ENCODE measurements at places on chromosomes 4 and X.

DNA sequence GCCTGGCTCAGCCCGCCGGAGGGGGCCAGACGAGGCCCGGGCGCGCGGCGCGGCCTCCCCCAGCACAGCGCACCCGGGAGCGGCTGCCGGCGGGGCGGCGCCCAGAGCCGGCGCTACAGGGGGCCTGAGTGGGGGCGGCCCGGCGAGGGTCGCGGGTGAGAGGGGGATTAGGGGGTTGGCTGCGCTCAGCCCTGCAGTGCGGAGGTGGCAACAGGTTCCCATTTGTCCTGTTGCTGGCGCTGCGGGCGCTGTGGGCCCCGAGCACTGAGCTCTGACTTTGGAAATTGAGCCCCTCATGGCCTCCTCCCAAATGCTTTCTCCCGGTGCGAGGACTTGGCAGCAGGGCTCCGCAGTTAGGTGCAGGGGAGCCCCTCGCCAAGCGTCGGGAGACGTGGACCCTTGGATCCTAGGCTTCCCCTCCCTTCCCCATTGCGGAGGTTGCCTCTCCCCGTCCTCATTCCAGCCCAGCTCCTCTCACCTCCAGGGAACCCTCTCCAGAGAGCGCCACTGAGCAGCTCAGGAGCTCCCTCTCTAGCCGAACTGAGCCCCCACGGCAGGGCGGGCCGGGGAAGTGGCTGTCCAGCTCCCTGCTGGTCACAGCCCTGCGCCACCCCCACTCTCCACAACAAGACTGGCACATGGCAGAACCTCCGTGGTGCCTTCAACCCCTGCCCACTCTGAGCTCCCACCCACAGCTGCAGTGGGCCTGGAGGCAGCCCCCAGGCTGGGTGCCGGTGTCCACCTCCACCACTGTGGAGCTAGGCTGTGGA, 2.5 kb upstream of the DUSP9 start:
- DNase-seq: no peak

DNA sequence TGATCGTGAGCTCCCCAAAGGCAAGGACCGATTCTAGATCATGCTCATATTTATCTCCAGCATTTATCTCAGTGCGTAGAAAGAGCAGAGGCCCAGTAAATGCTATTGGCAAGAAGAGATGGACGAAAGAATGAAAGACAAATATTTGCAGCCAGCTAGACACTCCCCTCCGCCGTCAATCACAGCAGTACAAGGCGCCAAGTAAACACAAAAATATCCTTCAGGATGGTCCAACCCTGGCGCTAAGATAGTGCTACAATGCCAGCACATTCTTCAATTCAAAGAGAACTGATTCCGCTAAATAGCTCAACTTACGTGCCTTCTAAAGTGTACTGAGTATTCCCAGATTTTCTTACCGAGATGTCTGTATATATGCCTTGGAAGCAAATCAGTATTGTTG, 114.5 kb downstream of the DDX53 start:
- DNase-seq: no peak

DNA sequence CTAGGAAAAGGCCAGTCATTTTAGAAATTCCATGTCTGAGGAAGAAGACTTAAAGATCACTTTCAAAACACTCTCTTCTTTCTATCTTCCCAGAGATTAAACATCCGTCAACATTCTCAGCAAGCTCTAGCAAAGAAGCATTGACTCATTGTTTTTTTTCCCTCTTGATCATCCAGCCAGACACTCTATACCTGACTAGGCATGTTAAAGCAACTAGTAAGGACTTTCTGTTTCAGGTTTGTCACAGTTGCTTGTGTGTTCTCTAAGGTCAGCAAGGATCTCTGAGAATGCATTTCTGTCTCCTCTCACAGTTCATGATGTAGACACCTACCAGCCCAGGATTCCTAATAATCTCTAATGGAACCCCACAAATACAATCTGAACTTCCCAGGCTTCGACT, 112.2 kb downstream of the IL13RA2 start:
- no peak for DNase-seq

- DNase-seq: no peak
Measured at GRCh38 chrX:86460760-86461159, 312.5 kb downstream of the DACH2 start.

GRCh38 chr4:127284236-127284635, 348.5 kb upstream of the INTU start:
- no peak for DNase-seq

DNA sequence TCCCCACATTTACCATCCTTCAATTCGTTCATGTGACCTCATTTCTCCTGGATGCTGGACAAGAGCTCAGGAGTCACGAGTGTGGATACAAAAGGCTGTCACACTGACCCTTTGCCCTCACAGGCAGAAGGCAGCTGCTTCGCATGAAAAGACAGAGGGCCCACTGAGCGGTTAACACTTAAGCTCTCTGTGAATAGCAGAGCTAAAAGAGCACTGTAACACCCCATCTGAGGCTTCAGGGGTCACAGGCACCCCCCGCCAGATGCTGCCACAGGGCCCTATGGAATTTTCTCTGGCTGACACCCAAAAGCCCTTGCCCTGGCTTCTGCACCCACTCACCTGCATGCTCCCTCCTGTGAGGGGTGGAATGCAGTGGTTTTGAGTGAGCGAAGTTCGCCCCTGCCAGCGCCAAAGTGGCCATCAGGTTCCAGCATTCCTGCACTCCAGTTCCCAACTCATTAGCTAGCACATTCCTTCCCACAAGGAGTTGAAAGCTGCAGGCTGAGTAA, 360.9 kb downstream of the PPP3CA start:
- DNase-seq: peak; percentile 8

GRCh38 chr4:175906384-175906783, 94.3 kb upstream of the GPM6A start:
- DNase-seq: no peak

DNA sequence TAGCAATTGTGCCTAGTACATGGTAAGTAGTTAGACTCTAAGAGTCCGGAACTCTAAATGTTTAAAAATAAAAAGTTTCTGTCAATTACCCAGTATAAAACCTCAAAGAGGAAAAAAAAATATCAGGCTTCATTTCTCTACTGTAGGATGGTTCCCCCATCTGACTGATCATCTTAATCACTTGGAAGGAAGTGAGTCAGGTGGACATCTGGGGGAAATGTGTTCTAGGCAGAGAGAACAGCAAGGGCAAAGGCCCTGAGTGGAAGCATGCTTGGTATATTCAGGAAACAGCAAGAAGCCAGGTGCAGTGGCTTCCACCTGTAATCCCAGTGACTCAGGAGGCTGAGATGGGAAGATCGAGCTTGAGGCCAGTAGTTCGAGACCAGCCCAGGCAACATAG, 2.9 kb upstream of the EIF1AX start:
- DNase-seq: no peak

- DNase-seq: peak; percentile 37
Measured at GRCh38 chr4:186554539-186554913, 841 bp downstream of the MTNR1A start.

DNA sequence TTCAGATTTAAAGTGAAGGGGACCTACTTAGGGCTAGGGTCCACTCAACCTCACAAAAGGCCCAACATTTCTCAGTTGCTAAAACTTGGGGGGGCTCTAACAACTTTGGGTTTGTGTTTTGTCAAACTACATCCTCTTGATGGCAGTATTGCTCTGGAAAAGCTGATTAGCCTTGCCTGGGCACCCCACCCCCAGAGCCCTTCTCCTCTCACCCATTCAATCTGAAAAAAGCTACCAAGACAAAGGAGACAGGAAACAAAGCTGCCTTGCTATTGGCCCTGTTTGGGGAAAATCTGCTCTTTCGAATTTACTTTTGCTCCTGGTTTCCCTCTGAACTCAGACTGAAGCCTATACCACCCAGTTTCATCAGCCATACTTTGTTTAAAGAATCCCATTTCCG, 195.2 kb upstream of the STK26 start:
- DNase-seq: peak; percentile 26

GRCh38 chr4:5750946-5751665, 40.1 kb downstream of the EVC start:
- DNase-seq: no peak

DNA sequence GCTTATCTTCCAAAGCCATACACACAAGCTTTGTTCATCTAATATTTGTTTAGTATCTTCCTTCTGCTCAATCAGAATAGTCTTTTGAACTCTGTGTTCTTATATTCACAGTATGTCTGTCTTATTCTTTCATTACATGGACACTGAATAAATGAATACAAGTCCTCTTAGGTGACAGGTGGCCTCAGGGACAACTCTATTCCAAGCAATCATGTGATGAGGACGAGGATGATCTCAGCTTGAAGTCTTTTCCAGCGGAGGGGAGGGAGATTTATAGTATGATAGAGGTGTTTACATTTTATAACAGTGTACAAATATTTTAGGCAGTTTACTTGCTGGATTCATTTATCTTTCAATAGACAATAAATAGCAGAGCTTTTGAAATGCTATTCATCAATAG, 300.4 kb downstream of the NLGN4X start:
- no peak for DNase-seq

GRCh38 chr4:54100595-54101189, 729 bp downstream of the GSX2 start:
- peak; percentile 35 for DNase-seq

DNA sequence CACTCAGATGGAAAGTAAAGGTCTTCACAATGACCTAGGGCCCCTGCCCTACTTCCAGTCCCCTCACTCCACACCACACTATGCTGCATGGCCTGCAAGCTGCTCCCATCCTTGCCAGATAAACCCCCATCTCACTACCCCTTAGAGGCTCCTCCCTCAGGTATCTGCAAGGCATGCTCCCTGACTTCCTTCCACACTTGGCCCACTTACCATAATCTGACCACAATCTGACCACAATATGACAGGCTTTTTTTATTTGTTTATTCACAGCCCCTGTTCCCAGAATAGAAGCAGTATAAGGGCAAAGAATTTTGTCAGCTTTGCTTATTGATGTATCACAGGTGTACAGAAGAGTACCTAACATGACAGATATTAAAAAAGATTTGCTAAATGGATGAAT, 124.7 kb downstream of the CAMK2D start:
- DNase-seq: no peak

DNA sequence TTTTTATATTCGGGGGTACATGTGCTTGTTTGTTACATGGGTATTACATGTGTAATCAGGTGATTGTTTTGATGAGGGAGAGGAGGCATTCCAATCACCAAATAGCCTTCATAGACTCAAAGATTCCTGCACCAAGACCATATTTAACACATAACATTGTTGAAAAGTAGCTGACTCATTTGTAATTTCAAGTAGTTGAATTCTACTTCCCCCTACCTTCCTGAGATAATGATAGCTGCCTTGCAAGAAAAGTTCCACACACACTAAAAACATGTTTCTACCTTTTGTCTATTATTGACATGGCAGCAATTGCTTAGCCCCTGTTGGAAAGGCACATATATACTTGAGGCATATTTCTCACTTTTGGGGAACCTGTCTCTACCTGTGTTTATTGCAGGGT, 16.1 kb downstream of the PGAM4 start:
- DNase-seq: no peak

GRCh38 chr4:66429276-66429675, 759.0 kb upstream of the EPHA5 start:
- no peak for DNase-seq

- no peak for DNase-seq
Measured at GRCh38 chr4:126241634-126242033, 926.9 kb downstream of the FAT4 start.

GRCh38 chr4:113756005-113756410, 5.5 kb downstream of the CAMK2D start:
- DNase-seq: no peak

DNA sequence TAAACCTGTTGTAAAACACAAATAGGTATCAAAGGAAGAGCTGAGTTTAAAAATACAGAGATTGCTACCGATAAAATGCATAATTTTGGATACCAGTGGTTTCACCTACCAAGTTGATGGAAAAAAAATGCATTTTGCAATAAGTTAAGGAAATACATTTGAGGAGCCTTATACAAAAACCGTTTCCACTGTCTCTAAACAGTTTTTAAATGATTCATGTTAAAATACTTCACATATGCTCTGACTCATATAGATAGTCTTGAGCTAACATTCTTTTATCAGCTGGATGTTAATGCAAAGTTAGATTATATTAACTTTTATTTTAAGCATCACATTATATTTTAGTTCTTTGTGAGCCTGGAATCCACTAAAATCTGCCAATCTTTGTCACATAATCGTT, 50.6 kb upstream of the ANKRD17 start:
- DNase-seq: no peak

DNA sequence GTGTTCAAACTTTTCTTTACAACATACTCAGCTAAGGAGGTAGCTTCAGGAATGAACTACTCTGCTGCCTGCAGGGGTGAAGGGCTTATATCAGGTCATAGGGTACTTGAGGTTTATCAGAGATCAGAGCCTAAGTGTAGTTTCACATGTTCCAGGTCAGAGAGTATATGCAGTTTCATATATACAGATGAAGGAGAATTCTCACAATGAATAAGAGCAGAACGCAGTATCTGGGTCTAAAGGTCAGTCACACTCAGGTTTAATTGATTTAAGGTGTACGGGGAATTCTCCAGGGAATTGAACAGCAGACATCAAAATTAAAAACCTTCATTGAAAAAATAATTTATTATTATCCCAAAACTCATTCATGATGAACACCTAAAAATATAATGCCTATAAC, 700.6 kb downstream of the TECRL start:
- DNase-seq: no peak

GRCh38 chrX:130245441-130245840, 23.3 kb downstream of the ZNF280C start:
- DNase-seq: no peak

DNA sequence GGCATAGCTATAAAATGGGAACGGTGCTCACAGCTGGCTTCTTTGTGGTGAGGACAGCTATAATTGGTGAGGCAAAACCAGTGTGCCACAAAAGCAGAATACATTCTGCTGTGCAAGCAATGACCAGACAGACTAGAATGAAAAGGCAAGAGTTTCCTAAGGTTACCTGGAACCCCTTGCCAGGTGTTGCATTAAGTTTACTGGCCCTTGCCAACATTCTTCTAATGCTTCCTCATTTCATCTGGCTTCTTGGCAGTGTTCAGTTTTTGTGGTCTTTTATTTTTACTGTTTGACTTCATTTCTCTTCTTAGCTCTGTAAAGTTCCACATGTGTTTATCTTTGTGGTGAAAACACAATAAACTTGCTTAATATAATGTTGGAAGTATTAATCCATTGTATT, 131.4 kb downstream of the PTTG2 start:
- no peak for DNase-seq

GRCh38 chr4:141133999-141134995, 1.0 kb upstream of the RNF150 start:
- DNase-seq: no peak

GRCh38 chr4:184807797-184808712, 17.7 kb downstream of the ACSL1 start:
- DNase-seq: no peak

DNA sequence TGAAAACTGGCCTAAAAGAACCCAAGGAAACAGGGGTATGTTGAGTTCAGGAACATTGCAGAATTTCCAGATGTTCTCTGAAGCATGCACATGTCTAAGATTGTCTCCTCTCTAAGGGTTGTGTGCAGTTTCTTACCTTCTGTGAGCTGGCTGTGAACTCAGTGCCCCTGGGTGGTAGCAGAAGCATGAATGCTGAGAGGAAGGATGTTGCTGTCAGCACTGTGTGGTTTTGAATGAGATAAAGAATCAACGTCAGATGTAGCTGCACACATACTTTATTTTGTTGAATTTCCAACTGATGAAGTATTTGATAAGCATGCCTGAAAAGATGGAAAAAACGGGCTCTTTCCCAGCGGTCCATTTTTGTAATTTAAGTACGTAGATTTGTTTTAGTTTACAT, 23.8 kb upstream of the CD38 start:
- DNase-seq: no peak

All from nephron progenitor cell (in vitro differentiated cells).